ENCODE measurements at places on chromosomes 5 and 9.

GRCh38 chr9:95465115-95465514 is 51.7 kb downstream of the PTCH1 start:
- no peak for DNase-seq

DNA sequence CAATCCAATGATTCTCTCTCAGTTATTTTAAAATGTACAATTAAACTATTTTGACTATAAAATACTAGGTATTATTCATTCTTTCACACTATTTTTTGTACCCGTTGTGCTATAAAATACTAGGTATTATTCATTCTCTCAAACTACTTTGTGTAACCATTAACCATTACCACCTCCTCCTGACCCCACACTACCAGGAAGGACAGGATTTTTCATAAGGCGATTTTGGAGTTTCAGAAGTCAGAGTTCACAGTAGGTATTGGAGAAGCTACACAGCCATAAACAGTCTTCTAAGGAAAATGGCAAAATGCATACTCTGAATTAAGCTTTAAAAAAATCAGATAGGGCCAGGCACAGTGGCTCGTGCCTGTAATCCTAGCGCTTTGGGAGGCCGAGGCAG is 35.1 kb upstream of the TMEM252 start:
- DNase-seq, result no peak

- DNase-seq, result no peak
These were observed 42.5 kb upstream of the CFAP157 start for GRCh38 chr9:127664324-127664677.

- no peak for DNase-seq
These were observed 48.8 kb upstream of the SLC25A51 start for GRCh38 chr9:37952731-37953130.

- DNase-seq, result no peak
These were observed 17.8 kb upstream of the CCNB1 start for GRCh38 chr5:69148981-69149675.

DNA sequence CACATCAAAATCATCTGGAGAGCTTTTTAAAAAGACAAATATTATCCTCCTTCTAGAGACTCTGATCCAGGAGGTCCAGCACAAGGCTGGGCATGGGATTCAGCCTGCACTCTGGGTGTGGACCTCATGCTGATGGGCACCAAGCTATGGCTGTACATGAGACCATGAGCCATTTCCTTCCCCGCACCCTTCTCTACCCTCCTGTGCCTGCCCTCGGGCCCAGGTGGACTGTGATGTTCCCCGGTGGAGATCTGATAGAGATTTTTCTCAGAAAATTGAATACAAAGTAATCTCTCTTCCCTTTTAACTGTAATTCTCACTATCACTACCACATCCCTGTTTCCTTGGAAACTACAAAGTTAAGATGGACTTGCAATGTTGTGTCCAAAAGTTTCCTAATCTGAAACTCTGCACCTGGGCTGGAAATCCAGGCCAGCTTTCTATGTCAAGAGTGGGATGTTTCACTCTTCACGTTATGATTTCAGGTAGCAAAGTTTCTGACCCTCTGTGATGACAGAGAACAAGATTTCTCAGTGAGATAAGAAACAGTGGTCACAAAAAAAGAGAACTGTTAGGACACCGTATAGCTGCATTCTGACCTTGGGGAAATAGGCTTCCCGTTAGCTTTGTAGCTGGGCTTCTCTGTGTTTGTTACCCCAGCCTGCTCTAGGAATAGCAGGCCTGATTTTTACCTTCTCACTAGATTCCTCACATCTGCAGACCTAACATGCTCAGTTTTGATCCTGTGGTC is 11.5 kb downstream of the SFXN1 start:
- DNase-seq, result no peak

DNA sequence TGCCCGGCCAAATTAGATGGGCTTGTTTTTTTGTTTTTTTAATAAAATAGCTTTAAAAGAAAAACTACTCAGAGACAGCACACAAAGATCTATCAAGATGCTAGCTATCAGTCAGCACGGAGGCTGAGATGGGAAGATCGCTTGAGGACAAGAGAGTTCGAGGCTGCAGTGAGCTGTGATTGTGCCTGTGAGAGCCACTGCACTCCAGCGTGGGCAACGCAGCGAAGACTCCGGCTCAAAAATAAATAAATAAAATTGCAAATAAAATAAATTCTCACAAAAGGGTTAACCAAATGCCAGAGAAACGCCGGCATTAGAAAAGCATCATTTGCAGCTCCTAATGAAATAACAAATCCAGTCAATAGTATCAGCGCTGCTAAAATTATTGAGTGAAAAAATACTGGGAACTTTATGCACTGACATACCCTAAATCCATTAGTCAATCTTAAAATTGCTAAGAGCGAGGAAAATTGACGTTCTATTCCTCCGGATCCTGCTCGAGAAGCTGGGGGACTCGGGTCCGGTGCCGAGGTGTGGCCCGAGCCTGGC is 681 bp downstream of the CPLANE1 start:
- no peak for DNase-seq

DNA sequence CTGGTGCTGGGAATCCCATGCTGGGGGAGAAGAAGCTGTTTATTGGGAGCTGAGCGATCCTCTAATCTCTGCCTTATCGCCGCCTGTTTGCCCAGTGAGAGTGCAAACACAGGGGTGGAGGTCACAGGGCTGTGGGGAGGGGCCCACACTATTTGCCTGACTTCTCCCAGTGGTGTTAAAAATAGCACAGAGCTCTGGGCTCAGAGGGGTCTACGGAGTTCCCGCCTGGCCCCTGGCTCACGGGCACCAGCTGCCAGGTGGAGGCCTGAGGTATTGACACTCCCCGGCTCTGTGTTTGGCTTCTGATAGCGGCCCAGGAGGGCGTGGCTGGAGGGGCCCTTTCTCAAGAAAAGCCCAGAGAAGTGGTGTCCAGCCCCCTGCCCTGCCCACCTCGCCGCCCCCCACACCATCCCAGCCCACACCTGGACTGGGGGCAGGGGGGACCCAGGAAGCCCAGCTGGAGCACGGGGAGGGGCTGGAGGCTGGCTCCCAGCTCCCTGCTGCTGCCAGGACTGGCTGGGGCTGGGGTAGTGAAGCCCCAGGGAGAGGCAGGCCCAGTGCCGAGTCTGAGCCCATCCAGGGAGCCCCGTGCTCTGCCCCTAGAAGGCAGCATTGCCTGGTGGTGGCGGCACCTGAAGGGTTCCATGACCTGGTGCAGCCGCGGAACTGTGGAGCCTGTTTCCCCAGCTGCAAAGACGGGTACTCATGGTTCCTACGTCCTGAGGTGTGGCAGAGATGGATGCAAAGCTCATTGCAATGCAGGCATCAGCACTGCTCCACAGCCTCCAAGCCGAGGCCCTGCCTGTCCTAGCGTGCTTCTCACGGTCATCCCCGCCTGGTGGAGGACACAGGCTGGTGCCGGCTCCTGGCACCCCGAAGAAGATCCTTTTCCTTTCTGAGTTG is 35.7 kb upstream of the EGFL7 start:
- DNase-seq, result no peak

- DNase-seq, result no peak
These were observed 30.4 kb upstream of the B4GALT1 start for GRCh38 chr9:33197279-33198152.

- no peak for DNase-seq
These were observed 254.6 kb downstream of the ASTN2 start for GRCh38 chr9:117160254-117160653.

GRCh38 chr9:134775081-134775951 is 105.3 kb upstream of the FCN2 start:
- no peak for DNase-seq

DNA sequence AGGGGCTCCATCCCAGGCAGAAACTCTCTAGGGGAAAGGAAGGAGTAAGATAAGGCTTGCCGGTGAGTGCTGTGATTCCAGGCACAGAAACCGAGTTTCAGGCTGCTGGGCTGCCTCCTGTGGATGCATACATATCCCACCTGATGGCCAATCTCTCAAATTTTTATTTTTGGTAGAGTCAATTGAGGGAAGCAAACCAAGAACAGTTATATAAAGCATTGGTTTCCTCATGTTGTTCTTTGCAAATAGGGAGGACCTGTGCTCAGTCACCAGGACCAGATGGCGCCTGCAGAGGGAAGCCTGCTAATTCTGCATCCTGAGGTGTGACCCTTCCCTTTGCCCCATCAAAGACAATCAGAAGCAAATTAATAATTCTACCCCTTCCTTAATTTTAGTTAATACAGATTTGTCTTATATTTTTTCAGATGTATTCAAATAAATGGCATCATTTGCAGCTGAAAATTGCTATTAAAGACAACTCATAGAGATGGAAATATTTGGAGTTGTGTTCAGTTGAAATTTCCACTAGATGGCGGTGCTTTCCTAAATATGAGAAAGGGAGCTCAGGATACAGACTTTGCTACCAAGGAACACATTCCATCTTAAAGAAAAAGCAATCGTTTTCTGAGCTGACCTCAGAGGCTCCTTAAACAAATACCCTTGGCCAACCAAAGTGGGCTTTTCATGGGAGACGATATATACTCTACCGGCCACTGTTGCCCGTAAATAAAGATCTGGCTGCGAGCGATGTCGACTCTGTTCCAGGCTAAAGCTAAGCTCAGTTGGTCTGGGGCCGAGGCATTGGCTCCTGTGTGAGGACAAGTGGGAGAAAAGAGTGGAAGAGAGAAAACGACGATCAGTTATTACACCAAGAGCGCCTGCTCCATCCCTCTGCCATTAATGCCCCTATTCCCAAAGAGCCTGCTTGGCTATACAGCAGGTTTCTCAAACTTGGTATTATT is 225.7 kb upstream of the KLF9 start:
- no peak for DNase-seq

GRCh38 chr9:22124263-22125011 is 115.3 kb upstream of the CDKN2B start:
- DNase-seq, result no peak

DNA sequence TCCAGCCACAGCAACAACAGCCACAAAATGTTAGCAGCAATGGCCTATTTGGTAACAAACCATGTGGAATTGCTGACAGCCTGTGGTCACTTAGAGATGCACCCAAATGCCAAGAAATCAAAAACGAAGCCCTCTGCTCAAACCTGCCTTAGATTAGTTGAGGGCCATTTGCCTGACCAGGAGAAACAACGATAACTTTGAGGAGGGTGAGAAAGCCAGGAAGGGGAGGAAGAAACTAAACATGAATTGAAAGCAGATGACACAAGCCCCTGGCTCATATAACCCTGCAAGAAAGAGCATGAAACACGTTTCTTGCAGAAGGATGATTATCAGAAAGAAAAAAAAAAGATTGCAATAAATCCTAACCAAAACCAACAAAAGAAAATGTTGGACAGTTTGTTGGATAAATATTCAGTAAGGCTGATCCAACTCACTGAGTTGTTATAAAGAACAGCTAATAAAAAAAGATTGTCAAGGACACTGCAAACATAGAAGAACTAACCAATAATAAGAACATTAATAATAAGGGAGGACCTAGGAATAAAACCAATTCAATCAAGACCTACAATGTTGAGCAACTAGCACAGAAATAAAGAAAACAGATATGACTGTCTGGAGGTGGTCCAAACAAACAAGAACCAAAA is 140.5 kb upstream of the SLC30A5 start:
- DNase-seq, result no peak

DNA sequence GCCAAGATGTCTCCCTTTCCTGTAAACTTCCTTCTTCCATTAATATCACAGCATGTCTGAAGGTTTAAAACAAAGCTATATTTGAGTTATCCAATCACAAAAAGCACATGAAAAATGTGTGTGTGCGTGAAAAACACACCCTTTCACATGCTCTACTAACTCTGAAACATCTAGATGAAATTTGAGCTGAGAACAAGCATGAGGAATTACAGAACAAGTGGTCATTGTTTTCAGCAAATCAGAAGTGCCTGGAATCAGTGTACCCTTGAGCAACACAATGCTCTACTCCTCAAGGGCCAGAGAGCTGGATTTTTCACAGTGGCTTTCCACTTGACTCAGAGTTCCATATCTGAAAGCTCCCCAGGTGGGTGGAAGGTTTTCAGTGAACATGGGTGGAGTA is 255.9 kb downstream of the PSAT1 start:
- DNase-seq, result no peak

- no peak for DNase-seq
These were observed 98.9 kb downstream of the CFAP95 start for GRCh38 chr9:69919461-69920061.

GRCh38 chr9:1979741-1980367 is 35.3 kb upstream of the SMARCA2 start:
- DNase-seq, result no peak

- no peak for DNase-seq
These were observed 71.0 kb downstream of the PGM5 start for GRCh38 chr9:68427216-68427977.

GRCh38 chr5:125326150-125326510 is 579.7 kb upstream of the ZNF608 start:
- DNase-seq, result no peak

DNA sequence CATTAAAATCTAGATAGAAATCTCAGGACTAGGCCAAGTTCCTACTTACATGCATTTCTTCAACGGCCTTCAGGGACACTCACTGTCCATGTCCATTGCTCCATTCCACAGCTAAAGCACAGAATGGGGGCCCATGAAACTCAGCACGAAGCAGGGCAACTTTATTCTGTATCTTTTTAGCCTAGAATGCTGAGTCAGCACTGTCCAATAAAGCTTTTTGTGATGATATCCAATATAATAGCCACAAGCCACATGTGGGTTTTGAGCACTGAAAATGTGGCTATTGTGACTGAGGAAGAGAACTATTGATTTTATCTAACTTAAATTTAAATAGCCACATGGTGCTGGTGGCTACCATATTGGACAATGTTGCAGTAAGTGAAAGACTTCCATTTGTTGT is 21.6 kb downstream of the OTP start:
- no peak for DNase-seq

GRCh38 chr5:20556115-20556763 is 568.2 kb upstream of the CDH18 start:
- DNase-seq, result no peak

- no peak for DNase-seq
These were observed 10.4 kb downstream of the MARCHF3 start for GRCh38 chr5:127019928-127020327.

DNA sequence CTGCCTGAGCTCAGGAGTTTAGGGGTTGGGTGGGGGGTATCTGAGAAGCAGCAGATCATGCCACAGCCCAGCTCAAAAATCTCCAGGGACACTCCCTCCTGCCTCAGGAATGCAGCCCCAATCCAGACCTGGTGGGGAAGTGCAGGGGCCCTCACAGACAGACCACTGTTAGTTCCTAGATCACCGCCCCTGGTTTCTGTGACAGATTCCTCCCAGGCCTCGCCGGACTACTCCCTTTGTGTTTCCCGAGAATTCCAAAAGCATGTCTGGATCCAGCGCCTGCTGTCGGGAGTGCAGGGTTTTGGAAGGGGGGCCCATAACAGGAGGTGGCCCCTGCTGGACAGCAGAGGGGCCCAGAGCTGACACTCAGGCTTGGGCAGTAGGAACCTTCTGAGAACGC is 74.5 kb downstream of the CTSL start:
- no peak for DNase-seq
